ENCODE measurements at places on chromosomes 11 and 22.

GRCh38 chr11:10990160-10990559, 132.3 kb upstream of the ZBED5 start:
- DNase-seq = no peak

DNA sequence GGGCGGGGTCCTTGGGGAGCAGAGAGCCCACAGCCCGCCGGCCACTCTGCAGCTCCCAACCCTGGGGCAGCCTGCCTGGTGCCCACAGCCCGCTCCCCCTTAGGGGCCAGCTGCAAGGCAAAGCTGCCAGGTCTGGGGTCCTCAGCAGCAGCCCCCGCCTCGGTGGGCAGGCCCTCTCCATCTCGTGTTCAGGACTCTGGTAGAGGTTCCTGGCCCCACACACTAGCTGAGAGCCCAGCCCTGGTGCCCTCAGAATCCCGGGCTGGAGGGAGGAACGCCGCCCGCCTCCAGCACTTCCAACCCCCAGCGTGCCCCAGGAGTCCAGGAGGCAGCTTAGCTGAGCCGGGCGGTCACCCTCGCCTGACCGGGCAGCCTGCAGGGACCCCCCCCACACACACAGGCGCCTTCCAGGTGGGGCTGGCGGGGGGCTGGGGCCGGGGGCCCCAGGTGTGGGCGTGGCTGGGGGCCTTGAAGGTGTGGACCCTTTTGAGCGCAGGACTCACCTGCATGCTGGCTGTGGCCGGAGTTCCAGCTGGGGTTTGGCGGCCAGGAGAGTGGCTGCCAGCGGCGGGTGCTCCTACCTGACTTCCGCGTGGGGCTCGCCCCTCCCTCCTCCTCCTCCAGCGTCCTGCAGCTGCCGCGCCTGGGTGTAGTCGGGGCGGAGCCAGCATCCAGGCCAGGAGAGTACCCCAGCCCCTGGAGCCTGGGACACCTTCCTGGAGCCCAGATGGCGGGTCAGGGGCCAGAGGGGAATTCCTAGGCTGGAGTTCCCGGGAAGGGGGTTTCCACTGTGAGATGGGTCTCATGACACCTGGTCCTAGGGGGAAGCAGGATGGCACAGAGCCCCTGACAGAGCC, at the start of gene ANO9:
TSS of gene ANO9 (minus strand) at position 594 of the 857 bp plus-strand sequence. CDS start at position 509, 85 bp downstream.
- DNase-seq = peak; percentile 73

- DNase-seq = no peak
These were observed 644.2 kb downstream of the ETS1 start for GRCh38 chr11:127943152-127943551.

- no peak for DNase-seq
These were observed 462.6 kb downstream of the MIAT start for GRCh38 chr22:27120036-27120435.

GRCh38 chr11:117833401-117833891, 8.9 kb upstream of the FXYD2 start:
- peak; percentile 98 for DNase-seq

DNA sequence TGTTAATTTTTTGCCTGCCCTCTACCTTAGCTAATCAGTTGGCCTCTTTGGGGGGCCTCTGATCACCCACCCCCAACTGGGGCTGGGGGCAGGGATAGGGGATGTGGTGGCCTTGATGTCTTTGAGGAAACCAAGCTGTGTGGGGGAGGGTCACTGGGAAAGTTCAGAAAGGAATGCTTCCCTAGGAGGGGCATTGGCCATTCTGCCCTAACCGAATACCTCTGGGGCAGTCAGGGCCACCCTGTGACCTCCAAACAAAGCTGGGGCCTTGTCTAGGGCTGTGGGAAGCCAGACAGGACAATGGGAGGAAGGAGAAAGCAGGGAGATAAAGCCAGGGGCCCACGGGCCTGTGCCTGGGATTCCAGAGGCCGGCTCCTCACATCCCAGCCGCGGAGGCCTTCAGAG, 97.5 kb downstream of the TSPAN18 start:
- DNase-seq = no peak

DNA sequence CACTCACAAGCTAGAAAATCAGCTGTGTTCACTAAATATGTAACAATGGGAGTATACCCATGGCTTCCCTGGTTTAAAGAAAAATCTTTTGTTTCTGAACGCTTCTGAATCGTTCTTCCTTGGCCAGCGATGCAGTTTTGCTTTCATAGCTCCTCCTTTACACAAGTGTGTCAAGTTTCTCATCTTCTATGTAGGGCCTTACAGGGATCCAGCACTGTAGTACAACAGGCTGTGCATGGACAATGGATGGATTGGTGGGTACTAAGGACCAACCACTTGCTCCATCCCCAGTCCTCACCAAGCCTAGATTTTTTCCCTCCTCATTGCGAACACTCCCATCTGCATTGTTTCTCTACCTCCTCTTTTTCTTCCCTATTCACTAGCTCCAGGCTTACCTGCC, 24.3 kb upstream of the POU2AF2 start:
- no peak for DNase-seq

DNA sequence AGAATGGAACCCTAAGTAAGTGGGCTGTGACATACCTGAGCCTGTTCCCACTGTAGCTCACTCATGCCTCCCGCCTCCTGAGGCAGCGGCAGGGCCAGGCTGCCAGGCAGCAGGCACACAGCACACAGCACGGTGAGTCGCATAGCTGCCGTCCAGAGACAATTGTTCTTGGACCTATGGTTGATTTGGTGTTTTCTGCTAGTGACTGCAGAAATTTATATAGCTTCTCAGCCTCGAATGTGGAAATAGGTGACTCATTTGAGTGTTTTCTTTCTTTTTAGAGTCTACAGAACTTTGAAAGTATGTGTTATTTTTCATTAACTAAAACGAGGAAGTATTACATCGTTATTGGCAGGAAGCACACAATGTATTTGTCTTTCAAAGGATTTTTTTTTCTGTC, at the start of gene MMP7:
TSS of gene MMP7 (minus strand) at position 190 of the 400 bp plus-strand sequence. CDS start at position 143, 47 bp downstream.
- DNase-seq = peak; percentile 17

GRCh38 chr11:109317726-109318125, 104.3 kb upstream of the C11orf87 start:
- no peak for DNase-seq

DNA sequence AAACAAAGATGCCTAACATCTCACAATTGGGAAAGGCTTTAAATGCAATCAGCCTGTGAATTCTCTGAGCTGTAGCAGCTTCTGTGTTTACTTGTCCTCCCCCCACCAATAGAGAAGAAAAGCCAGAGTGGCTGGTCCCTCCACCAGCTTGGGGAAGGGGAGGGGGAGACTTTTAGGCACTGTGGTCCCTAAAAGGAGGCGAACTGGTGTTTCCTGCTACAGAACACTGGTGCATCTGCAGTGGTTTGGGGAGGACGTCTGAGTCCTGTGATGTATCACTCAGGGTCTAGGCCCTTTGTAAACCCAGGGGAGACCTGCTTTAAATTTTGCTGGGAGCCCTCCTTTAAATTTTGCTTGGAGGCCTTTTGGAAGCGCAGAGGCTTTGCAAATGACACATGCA, 16.9 kb downstream of the TNRC6B start:
- DNase-seq = no peak

DNA sequence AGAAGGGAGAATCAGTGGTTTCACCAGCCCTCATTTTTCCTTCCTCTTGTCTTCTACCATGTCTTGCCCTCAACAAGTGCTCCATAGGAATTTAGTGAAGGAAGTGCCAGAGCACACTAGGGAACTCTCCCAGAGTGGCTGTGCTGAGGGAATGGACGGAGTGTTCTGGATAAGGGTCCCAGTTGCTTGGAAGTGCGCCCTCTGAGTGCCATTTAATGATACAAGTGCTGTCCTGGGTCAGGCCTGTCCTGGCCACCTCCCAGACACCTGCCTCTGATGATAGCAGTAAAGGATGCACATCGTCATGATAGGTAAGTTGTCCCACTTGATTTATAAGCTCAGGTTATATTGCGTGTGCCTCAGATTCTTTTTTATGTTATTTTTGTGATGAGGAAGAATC, 5.1 kb downstream of the PANX1 start:
- DNase-seq = no peak

- no peak for DNase-seq
These were observed 244.8 kb upstream of the FAT3 start for GRCh38 chr11:91979775-91980174.

GRCh38 chr11:67632175-67632981, 2.6 kb upstream of the NUDT8 start:
- DNase-seq = no peak

Measured in DMS153 (cell line).